ENCODE measurements at places on chromosomes 4 and X.

DNA sequence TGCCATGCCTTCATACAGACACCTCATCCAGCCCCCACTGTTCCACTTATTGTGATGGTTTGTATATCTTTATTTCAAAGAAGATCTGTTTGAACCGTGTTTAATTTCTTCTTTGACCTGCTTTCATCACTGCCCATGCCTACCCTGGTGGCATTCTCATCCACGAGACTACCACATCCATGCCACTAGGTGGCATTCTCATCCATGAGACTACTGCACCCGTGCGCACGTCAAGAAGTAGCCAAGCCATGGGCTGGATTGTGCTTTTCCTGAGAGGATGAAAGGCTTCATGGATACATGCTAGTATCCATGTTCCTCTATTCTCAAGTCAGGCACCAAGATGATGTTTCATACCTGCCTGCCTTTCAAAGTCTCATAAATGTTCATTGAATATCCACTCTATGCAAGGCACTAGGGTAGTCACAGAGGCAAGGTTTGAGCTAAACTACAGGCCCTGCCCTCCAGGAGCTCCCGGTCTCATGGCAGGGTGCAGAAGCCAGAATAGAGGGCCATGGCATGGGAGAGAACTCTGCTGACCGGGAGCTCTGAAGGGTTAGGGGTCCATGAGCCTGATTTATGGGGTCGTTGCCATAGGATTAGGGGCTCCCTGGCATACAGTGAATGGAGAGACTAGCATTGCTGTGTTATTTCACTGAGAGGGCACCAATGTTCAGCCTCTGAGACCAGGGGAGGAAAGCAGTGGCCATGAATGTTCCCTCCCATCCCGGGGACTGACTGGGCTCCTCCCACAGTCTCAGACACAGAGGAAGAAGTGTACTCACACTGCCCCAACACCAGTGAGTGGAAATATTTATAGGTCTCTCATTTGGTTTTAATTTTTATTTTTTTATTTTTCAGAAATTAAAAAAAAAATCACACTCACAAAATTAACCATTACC lies 24.8 kb upstream of the EOLA2 start:
- DNase-seq = peak; percentile 55

GRCh38 chr4:139085141-139085540 lies 69.6 kb downstream of the NOCT start:
- DNase-seq = peak; percentile 48

GRCh38 chr4:2725380-2725779 lies 30.8 kb downstream of the TNIP2 start:
- DNase-seq = no peak

GRCh38 chrX:152601848-152602616 lies 35.7 kb upstream of the GABRQ start:
- DNase-seq = peak; percentile 46

DNA sequence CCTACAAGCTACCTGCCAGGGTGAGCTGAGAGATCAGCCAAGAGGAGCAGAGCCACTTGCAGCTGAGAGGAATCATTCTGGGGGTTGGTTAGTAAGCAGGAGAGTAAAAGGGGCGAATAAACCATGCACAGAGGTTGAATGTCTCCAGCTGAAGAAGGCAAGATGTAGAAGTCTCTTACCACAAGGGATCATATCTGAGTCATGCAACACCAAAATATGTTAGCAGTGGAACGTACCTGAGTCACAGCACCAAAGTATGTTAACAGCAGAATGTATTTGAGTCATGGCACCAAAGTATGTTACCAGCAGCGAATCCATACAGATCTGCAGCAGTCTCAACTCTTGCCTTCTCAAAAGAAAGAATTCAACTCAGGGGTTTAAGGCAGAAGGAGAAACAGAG lies 29.9 kb downstream of the C4orf51 start:
- no peak for DNase-seq

DNA sequence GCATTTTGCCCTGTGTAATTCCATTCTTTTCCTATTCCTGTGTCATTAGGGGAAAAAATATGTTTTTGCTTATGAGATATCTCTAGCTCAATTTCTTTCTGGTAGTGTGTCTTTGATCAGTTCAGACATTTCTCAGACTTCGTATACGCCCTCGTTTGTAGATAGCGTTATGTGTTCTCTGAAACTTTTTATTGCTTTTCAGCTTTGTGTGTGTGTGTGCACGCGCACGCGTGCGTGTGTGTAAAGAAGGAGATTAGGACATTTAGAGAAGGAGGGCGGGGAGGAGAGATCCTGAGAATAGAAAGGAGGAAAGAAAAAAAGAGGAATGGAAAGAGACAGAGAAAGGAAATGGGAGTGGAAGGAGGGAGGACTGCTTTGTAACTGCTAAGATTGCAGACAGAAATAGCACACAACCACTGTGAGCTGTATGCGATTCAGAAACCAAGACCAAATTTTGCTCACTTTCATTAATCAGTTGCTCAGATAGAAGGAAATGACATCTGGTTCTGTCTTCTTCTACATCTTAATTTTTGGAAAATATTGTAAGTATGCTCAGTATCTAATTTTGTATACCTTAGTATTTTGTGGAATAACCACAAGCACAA lies at the start of gene RXFP1:
Gene RXFP1 (plus strand): TSS at position 399 of the 605 bp plus-strand sequence. CDS start 95 bp downstream, at position 494.
- no peak for DNase-seq

- no peak for DNase-seq
These were observed 7.5 kb upstream of the GPC3 start for GRCh38 chrX:133992882-133993281.

- no peak for DNase-seq
These were observed 59.9 kb downstream of the CXCL13 start for GRCh38 chr4:77665381-77666069.

DNA sequence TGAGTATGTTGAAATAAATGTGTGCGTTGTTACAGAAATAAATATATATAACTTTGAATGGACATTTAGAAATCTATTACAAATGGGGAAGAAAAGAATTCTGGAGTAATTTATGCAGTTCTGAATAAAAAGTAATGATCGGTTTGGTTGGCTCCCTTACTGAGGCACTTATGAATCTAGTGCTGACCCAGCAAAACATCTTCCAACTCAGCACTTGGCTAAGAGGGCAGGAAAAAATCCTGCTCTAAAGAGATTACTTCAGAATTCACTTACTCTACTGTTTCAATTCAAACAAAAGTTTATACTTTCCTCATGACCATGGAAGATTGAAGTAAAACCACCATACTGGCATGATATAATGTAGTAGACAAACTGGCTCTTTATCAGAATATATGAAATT lies 123.9 kb upstream of the RXFP1 start:
- no peak for DNase-seq

DNA sequence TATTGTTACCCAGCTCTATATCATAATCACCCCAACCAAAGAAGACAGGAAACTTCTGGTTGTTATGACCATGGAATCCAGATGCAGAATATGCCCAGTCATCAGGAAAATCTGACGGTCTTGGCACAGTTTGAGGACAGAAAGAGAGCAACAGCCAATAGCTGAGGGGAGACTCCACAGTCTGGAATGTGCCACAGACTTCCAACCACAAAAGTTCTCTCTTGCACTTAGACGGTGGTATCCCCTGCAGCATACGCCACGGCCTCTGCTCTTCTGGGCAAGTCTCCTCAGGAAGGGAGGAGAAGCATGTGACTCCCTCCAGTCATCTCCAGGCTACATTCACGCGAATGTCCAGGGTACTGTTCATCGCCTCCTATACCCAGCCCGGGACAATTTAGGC lies 18.4 kb downstream of the ZNF827 start:
- DNase-seq = no peak

DNA sequence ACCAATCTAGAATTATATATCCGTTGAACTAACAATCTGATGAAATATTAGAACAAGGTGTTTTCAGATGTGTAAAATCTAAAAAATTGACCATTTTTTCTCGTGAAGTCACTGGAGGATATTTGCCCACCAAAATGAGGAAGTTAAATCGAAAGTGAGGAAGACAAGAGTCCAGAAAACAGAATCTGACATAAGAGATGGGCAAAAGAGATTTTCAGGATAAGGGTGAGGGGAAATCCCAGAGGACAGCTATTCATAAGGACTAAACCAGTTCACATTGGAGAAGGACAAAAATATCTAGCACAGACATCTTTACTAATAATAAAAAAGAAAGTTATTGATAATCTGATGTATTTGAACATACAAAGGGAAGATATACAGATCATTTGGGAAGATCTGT lies 18.7 kb upstream of the ALG13 start:
- DNase-seq = no peak

GRCh38 chr4:76892001-76892400 lies 5.9 kb downstream of the SOWAHB start:
- DNase-seq = no peak

DNA sequence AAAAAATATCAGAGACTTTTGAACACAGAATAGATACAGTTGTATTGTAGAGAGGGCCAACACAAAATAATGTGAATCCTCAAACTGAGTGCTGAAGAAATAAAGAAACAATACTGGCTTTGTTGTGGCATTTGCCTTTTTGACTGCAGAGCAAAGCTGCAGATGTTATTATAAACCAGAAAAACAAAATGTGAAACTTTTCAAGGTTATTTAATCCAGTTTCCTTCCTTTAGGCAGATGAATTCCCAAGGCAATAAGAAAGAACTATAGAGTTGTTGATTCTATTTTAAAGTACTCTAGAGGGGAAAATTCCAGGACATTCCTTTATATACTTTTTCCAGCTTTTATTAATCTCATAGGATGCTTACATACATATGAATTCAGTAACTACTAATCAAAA lies 186.8 kb downstream of the NDST4 start:
- DNase-seq = no peak

GRCh38 chr4:57504139-57504538 lies 394.0 kb upstream of the IGFBP7 start:
- no peak for DNase-seq

- DNase-seq = peak; percentile 3
These were observed 187.8 kb upstream of the MBNL3 start for GRCh38 chrX:132676561-132677186.

DNA sequence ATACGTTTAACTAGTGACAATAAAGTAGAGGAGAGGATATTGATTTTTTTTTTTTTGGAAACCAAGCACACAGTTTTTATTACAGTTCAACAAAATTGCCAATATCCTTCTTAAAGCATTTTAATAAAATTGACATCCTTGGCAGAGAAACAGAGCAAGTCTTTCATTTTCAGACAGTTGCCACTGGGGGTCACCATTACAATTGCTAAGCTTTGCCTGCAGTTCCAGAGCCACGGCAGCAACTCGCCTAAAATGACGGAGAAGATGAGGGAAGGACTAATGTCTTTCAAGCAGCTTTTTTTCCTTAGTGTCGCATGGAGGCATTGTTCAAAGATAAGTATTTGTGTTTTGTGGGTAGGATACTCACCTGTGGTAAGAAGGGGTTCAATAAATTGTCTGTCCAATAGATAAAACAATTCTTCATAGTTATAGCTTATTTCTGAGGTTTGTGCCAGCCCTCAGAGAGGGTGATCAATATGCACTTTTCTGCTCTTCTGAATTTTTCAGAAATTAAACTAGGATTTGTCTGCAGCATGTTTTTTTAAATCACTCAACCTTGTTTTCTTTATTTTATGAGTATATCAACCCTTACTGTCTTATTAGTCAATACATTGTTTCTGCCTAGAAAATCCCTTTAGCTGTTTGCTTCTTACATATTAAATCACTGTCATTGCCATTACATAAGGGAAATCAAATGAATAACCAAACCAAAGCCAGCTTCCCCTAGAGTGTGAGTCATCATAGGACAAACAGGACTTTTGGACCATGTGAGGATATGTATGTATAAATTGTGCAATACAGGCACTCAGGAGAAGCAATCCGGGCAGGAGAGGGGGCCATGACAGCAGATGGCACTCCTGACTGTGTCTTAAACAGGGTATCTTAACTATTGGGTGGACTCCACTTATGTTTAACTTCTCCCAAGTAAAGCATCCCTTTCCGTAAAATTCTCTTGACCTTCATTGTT lies 508.1 kb upstream of the ARX start:
- DNase-seq = peak; percentile 38

DNA sequence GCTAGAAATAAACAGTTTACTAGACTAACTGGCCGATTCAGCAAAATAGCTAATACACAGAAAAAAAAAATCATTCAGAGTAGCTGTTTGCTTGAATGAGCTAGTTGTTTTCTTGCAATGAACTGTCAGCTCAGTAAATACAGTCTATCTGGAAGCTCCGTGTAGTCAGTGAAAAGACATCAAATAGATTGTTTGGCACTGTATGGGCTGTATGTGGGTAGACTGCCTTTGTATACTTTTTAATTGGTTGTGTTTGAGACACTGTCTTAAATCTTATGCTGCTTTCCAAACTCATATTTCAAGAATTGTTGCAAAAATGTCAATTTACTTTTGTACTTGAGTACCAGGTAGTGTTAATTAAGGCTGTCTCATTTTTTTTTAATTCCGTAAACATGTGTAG lies 61.6 kb upstream of the GPR174 start:
- DNase-seq = no peak

DNA sequence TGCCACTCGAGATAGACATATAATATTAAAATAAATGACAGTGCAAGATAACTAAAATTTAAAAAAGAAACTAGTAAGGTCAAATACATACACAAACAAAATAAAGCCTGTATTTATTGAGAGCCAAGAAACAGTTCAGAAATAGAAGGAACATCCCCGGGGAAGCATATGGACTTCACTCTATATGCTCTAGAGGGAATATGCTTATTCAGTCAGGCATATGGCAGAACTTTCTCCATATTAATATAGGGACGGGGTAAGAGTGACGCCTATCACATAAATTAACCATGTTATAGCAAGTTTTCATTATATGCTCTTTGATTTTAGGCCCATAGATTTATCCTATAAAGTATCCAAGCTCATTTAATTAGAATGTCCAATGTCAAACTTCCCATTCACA lies 56.7 kb upstream of the EFHC2 start:
- DNase-seq = no peak

- DNase-seq = no peak
These were observed 11.3 kb downstream of the BST1 start for GRCh38 chr4:15714141-15714540.

DNA sequence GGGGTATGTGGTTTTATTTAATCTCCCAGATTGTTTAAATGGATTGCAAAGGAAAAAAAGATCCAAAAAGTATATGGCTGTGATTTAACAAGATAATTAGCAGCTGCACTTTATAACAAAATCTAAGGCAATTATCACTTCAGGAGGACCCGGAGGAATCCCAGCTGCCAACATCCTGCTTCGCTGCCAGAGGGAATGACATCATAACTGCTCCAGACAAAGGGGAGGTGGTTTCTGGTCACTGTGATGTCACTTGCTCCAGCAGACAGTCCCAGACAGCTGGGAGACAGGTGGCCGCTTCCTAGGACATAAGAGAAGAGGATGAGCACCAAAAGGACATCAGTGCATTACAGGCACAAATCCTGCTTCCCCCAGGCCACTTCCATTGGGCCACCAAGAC lies 371.0 kb downstream of the BCOR start:
- DNase-seq = no peak

- no peak for DNase-seq
These were observed 17.9 kb upstream of the HAND2 start for GRCh38 chr4:173547889-173548288.

- no peak for DNase-seq
These were observed 324.1 kb upstream of the GALNT7 start for GRCh38 chr4:172844556-172844955.

- DNase-seq = no peak
These were observed 81.2 kb downstream of the SHROOM3 start for GRCh38 chr4:76515975-76516843.

All from NAMALWA (cell line).